Brain pericyte (primary cell): ENCODE measurements at places on chromosomes 4 and X.

- no peak for DNase-seq
Observed at GRCh38 chr4:135724421-135724820, 1522.8 kb upstream of the PABPC4L start.

DNA sequence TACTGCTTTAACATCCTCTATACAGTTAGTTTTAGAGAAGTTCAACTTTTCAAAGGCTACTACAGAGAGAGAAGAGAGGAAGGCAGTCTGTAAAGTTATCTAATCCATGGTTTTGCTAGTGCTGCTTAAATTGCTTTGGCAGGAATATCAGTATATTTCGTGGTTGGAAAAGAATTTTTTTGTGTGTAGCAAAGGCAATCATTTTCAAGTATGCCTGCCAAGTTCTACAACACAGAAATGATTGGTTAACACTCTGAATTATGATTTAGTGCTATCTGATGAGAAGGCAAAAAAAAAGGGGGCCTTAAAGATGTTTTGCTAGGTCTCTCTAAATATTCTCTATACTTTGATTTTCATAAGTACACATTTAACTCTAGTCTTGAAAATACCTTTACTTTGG, 133.1 kb downstream of the JADE1 start:
- DNase-seq, result no peak

- no peak for DNase-seq
Observed at GRCh38 chrX:19616959-19617358, 101.7 kb upstream of the MAP3K15 start.

GRCh38 chr4:39664828-39665731, 26.4 kb upstream of the SMIM14 start:
- no peak for DNase-seq

DNA sequence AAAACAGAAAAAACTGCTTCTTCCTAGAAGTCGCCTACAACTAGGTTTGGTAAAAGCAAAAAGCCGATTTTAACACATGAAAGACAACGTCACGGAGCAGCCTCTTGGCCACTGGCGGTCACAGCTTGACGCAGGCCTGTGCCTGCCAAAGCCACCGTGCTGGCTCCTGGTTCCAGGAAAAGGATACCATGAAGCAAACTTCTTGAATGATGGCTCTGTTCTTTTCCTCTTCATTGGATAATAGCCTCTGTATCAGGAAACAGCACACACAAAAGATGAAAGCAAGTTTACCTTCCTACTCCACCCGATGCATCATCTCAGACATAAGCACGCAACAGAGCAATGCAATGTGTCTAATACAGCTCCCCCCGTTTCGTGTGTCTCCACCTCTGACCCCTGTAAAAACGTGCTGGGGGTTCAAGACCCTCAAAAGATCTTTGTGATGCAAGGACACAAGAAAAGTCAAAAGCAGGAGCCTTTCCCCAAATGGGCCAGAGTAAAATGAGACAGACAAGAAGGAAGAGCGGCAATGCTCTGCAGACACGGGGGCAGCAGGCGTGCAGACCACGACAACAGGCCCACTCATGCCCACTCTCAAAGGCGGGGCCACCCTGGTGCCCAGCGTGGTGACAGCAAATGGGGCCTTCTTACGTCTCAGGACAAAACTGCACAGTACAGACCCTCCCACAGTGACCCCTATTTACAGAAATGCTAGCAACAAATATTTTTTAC, 19.4 kb downstream of the GAK start:
- no peak for DNase-seq

DNA sequence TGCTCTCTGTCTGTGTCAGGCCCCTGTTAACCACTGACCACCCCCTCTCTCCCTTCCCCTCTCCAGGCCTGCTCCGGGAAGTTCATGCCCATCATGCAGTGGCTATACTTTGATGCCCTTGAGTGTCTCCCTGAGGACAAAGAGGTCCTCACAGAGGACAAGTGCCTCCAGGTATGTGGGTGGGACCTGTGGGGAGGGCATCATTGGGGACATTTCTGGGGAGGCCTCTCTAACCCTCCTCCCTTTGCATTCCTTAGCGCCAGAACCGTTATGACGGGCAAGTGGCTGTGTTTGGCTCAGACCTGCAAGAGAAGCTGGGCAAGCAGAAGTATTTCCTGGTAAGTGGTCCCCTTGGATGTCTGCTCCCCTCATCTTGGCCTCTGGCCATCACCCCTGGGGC, 9.2 kb downstream of the UBA1 start:
- DNase-seq, result no peak

DNA sequence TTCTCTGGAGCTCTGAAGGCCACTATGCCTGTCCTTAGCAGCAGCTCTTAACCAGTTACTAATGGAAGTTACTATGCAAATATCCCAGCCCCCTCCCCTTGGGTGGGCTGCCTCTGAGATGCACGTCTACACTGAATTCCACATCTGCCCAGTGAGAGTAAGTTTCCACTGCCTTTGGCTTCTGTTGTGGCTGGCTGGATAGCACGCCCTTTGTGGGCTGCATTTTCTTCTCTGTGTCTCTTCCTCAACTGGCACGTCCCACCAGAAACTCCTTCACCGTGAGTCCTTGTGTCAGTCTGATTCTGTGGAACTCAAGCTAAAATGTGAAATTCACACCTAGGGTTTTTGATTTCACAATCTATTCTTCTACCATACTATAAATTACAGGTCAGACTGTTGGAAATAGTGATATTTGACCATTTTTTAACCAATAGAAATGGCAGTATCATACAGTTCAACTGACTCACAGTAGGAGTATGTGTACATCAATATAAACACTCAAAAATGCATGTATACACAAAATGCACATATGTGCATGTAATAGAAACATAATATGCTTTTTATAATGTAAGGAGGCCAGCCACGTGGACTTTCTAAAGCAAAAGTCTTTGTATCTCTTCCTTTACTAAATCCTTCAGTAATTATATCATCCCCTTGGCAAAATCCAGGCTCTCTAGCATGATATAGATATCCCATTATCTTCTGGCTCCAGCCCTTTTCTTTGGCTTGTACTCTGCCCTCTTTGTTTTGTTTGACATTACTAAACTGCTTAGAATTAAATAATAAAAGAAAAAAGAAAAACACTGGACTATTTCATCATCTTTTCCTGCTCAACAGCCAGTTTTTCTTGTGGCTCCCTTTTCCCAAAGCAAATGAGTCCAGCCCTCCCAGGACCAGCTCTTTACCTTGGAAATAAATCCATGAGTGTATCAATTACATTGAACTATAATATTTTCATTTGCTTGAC, 33.2 kb upstream of the LDB2 start:
- DNase-seq, result no peak

GRCh38 chr4:111362941-111363361, 740.1 kb upstream of the PITX2 start:
- no peak for DNase-seq

DNA sequence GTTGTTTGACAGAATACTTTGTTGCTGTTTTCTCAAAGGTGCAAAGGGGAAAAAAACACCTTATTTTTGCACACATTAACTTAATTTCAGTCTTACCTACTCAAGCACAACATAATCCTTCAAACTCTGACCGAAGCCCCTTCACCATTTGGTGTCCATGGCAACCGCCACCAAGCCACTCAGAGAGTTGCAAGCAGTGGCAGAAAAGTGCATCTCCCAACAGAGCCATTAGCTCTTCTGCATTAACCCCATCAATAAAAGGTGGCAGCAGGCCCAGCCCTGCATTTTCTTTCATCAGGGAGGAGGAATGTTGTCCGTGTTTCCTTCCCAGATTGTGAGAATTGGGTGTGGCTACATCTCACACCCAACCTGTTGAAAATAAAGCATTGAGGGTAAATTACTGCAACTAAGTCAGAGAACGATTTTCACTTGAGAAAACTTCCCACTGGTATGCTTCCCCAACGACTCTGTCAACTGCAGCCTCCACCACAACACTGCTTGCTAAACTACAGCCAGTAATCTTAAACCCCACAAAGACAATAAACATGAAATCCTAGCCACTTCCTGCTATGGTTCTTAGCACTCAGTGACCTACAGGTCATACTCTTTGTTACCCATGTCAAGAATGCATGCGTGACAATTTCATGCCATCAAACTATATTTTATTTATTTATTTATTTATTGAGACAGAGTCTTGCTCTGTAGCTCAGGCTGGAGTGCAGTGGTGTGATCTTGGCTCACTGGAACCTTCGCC, 154.0 kb downstream of the GRIA3 start:
- no peak for DNase-seq

GRCh38 chr4:120317713-120318112, 251.1 kb upstream of the MAD2L1 start:
- DNase-seq, result no peak

DNA sequence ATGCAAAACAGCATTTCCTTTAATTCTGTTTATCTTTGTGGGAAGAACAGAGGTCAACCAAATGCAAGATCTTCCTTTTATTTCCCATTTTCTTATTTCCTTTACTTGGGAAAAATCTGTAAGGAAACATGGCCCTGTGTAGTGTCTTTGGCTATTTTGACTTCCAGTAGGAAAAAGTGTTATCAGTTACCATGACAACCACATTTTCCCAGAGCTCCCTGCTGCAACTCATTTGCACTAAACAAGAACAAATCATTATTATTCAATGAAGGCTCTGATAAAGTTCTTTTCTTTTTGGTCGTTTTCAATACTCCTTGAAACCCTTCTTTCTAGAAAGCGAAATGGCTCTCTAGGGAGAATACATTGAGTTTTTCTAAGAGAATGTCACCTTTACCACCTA, 117.2 kb upstream of the DDX53 start:
- no peak for DNase-seq

- no peak for DNase-seq
Observed at GRCh38 chr4:174222266-174222872, 61.1 kb downstream of the FBXO8 start.

DNA sequence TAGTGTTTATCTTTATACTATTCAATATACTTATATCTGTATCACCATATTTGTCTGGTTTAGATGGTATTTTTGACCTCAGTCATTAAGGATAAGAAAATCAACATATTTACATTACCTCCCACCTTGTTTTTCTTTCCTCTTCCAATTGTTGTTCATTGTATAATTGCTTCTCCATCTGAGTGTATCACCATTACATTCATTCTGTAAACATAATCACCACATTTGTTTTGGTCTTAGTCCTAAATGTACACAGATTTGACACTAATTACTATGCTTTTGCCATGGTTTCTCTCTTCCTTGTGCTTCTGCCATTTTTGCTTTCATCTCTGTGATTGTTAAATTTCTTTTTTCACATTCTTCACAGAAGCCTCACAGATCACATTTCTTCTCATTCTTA, 12.7 kb downstream of the ARMCX6 start:
- DNase-seq, result no peak

DNA sequence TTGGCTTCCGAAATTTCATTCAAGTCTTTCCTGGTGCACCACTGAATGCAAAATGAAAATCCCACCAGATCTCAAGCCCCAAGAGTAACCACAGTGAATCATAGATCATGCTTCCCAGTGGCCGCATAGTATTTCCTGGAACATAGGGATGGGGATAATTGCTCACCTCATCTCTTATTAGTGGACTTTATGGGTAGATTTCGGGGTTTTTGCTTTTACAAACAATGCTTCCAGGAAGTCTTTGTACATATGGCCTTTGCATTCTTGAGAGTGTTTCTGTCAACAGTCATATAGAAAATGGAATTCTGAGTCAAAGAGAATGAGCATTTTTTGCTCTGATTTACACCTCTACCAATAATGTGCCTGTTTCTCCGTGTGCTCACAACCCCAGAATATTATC, 53.4 kb downstream of the PPEF2 start:
- no peak for DNase-seq

DNA sequence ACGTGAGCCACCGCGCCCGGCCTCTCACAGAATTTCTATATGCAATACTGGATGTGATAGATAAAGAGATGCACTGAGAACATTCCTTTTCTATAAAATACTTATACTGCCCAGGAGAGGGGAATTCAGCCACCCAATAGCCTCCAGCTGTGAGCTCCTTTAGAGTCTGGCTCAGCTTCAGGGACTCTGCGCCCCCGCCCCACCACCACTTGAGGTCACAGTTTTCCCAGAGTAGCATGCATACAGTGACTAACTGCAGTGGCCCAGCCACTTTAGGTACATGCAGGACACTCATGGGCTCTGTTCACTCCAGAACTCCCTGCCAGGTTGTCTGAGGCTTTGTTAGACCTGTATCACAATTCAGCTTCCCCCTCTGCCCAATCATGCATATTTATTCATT, 144.4 kb upstream of the TET2 start:
- DNase-seq, result no peak

- DNase-seq, result peak; percentile 40
Observed at GRCh38 chr4:168138143-168138542, 45.8 kb downstream of the ANXA10 start.

- DNase-seq, result no peak
Observed at GRCh38 chrX:14363728-14364127, 165.6 kb upstream of the GLRA2 start.

DNA sequence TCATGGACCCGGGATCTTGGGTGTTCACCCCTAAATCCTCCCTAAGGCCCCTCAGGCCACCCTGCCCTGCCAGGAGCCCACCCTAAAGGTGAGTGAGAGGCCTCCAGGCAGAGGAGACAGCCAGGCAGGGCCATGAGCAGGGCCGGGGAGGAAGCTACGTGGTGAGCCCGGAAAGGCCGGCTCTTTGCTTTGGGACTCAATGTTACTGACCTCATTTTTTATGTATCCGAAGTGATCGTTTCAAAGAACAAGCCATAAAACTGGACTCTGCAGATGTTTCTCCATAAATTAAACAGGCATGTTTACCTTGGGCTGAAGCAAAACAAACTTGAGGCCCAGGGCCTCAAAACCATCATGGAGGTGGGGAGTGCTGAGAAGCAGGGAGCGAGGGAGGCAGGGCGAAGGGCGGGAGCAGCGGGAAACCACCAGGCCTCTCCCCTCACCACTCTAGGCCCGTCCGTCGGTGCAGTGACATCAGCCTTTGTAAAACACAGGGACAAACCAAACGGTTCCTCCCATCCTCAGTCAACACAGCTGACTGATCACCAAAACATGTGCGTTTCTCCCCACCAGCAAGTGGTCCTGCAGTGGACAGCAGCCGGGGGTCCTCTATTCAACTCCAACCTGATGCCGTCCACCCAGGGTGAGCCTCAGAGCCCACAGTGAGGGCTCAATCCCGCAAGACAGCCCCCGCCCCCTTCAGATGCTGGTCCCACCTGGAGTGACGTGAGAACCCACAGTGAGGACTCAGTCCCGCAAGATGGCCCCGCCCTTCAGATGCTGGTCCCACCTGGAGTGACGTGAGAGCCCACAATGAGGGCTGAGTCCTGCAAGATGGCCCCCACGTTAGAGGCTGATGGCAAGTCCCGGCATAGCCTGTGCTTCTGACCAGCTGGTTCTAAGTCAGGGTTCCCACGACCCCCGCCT, 102.9 kb upstream of the LRPAP1 start:
- DNase-seq, result no peak

- DNase-seq, result no peak
Observed at GRCh38 chrX:111483881-111484280, 27.6 kb upstream of the SERTM2 start.

GRCh38 chr4:121739575-121739974, 25.4 kb downstream of the SMIM43 start:
- no peak for DNase-seq

DNA sequence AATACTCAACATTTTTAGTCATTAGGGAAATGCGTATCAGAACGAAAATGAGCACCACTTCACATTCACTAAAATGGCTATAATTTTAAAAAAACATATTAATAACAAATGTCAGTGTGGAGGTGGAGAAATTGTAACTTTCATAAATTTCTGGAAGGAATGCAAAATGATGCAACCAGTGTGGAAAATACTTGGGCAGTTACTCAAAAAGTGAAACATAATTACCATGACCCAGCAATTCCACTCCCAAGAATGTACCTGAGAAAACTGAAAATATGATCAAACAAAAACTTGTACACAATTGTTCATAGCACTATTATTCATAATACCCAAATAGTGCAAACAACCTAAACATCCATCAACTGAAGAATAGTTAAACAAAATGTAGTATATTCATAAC, 76.1 kb upstream of the FAM241A start:
- no peak for DNase-seq
